ENCODE measurements at places on chromosomes 2 and 18.

DNA sequence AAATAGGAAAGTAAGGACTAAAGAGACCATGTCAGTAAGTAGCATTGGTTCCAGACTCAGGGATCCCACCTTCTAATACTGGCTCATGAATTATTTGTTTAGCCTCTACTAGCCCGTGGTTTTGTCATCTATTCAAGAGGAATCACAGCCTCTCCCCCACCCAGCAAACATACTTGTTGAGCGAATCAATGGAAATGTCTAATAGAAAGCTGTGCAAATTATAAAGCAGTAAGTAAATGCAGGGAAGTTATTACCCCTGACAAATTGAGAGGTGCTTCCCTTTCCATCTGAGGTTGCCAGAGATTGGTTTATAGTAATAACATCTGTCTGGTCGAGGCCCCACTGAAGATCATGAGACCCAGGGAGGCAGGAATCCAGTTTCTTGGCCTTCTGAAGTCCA lies 219.3 kb upstream of the OSR1 start:
- no peak for DNase-seq

- peak; percentile 50 for DNase-seq
Measured at GRCh38 chr18:79465392-79465991, 69.8 kb downstream of the NFATC1 start.

DNA sequence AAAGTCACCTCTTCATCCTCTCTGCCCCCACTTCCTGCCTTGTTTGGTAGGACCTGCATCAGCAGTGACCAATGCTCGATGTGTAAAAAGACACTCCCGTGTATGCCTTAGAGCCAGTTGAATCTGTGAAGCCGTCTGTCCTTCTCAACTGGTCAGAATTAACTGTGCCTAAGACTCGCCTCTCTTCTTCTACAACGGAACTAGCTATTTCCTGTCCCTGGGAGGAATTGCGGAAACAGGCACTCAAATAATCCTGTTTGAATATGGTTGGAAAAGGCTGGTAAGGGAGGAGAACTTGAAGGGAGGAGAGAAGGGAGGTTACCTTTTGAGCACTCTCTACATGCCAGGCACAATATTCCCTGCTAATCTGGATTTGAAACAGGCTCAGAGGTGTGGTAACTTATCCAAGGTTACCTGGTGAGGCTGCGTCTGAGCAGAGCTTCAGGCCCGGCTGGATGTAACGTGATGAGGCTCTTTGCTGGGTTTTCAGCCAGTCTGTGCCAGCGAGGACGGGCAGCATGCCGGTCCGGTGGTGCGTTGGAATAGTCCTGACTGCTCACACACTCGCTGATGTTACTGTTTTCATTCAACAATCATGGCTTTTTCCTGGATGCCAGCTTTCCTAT lies 127.0 kb downstream of the FAM168B start:
- DNase-seq: no peak

DNA sequence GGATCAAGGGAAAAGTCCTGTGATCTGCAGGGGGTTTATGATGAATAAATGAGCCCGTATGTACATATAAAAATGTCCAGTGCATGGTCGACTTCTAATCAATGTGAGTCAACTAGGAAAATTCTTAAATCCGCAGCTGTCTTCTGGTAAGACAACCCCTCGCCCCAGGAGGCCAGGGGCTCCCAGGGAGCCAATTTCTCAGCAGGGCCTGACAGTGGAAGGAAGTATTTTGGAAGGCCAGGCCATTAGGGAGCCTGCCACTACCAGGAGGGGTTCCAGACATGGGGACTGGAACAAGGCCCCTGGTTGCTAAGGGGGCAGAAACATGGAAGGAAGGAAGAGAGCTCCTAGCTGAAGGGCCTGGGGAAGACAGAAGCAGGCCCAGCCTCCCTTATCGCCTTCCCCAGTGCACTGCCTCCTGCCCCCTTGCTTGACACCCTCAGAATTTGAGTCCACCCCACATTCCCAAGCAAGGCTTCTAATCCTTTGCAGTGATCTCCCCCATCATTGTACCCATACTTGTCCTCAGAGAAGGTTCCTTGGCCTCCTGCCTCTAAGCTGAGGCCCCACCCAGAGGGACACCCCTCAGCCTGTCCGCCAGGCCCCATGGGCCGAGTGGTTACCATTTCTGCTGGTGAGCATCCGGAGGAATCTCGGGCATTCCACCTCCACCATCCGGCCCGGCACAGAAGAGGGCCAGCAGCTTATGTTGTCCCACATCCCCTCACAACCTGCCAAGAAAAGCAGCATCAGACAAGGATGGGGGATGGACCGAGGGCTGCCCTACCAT lies 45.9 kb downstream of the SCTR start:
- DNase-seq: no peak

DNA sequence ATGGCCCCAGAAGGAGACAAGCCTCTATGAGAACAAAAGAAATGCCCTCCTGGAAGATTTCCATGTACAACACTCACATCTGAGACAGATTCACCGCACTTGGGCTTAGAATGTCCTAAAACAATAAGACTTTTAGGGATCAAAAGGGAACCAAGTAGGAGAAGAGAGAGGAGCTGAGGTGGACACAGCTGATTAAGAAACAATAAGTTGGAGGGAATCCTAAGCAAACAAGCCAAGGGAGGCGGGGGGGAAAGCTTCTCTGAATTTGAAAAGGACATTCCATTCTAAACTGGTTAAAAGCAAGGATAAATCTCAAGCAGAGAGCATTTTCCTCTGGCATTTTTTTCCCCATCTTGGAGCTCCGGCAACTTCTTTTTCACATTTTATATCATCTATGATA lies 9.9 kb downstream of the ACVR1 start:
- DNase-seq: no peak

GRCh38 chr2:217751192-217751591 lies 251.6 kb downstream of the TNS1 start:
- no peak for DNase-seq

DNA sequence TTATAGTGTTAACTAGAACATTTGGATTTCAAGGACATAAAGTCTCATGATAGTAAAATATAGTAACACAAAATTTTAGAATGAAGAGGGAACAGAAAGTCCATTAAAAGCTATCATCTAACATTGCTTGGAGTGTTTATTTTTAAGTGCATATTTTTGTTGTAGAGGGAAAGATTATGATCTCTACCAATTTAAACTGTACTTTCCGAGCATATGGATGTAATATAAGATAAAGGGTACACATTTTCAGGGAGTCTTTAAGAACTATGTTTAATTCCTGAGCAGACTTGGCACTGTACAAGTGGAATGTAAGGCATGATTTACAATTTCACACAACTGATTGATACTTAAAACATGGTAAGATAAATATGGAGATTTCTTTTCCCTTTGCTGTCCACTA lies 34.2 kb upstream of the ZNF804A start:
- no peak for DNase-seq

DNA sequence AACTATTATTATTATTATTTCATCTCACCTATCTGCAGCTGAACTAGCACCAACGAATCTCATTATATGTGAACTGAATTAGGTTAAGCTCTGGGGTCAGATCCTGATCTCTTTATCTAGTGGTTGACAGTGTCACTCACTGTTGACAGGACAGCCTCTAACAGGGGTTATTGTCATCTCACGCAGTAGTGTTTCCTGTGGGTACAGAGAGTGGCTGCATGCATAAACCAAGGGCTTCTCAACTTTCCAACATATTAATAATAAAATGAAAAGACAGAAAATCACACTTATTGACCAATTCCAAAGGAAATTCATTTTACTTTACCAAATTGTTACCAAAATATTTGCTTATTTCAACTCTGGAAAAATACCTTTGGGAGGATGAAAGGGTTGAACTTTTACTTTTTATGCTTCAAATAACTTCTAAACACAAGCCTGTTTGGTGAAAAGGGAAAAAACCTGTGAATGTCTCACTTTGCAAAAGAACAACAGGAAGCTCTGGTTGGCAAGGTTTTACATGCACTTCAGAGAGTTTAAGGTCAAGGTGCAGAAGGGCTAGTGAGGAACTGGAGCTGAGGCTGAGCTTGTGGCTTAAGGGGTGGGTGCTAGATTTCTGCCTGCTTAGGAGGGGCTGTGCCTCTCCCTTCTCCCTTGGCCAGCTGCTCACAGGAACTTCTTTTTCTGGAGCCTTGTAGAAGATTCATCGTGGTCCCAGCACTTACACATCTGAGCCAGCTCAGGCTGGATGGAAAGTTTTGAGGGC lies 72.6 kb downstream of the CTAGE1 start:
- no peak for DNase-seq

DNA sequence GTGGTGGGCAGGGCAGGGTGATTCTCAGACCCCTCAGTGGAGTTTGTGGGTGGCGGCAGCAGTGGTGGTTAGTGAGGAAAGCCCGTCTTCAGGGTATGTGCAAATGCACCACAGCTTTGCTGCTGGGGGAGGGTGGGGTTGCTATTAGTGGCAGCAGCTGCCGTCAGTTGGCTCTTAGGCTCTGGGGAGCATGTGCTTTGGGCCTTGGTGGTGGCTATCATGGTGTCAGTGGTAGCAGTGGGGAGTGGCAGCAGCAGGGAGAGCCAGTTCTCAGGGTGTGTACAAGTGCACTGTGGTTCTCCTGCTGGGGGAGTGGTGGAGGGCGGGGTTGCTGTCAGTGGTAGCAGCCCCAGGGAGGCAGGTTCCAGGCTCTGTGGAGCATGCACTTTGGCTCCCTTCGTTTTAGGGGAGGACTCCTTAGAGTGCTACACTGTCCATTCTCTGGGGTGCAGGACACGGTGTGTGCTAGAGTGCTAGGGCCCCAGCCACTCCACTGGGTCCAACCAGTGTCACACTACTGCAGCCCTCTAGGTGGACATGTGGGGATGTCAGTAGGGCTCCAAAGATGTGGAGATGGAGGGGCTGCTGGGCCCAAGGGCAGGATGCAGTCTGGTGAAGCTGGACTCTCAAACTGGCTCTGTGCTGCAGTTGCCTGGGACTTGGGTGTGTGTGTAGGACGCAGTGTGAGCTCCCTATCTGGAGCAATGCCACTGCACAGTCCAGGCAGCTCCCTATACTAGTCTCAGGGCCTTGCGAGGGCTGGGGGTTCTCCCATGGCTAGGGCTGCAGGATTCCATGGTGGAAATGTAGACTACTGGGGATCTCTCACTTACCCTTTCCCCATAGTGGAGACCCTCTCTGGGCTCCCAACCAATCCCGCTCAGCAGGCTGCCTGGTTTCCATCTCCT lies 45.3 kb downstream of the ADCYAP1 start:
- DNase-seq: no peak

GRCh38 chr2:185785851-185786473 lies 47.4 kb downstream of the FSIP2 start:
- no peak for DNase-seq

- DNase-seq: no peak
Measured at GRCh38 chr2:20563251-20563650, 87.6 kb downstream of the HS1BP3 start.

GRCh38 chr18:22674272-22674671 lies 256.6 kb upstream of the CTAGE1 start:
- DNase-seq: no peak

DNA sequence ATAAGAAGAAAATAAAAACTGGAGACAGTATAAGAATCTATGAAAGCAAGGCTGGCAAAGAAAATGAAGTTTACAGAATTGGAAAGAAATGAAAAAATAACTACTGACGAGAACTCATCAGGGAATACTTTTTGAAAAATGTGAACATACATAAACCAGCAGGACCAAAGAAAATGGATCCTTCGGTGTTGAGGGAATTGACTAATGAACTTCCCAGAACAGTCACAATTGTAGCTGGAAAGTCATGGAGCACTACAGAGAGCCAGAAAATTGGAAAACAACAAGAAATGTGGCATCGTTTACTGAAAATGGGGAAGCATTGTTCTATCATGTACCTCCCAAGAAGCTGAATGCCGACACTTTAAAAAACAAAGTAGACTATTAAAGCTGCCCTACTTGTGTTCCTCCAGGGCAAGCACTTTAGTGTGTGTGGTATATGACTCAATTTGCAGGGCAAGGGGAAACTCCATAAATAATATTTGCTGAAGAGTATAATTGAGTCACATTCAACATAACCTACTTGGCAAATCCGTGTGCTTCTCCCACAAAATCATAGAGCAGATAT lies 1221.6 kb upstream of the NRXN1 start:
- no peak for DNase-seq

GRCh38 chr2:112075490-112076260 lies 20.6 kb downstream of the TMEM87B start:
- DNase-seq: no peak

DNA sequence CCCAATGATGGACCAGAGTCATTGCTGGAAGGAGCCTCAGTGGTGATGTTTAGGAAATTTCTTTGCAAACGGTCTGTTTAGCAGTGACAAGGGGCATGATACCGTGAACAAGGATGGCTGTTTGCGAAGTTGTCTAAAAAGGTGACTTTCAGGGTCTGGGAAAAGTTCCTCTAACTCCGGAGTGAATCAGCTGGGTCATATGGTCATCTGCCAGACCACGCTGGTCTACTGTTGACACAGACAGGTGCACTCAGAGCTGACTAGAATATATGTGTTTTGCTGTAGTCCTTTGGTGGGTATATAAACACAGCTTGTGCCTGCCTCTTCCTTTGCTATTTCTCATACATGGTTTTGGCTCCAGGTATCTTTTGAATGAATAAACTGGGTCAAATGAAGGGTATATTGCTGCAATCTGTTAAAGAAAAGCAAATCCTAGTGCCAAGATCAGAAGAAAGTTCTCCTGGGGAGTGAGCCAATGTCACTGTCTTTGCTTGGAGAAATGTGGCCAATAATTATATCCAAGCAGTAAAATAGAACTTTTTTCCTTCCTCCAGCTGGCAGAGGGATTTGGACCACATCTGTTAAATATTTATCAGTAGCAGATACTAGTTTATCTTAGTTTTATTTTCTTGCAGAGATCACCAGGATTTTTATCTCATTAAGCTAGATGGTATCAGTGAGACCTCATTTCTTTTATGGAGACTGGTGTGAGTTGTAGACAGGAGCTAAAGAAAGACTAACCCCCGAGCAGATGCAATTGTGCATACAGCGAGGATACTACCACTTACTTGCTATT lies 286.0 kb downstream of the TRIB2 start:
- DNase-seq: no peak

DNA sequence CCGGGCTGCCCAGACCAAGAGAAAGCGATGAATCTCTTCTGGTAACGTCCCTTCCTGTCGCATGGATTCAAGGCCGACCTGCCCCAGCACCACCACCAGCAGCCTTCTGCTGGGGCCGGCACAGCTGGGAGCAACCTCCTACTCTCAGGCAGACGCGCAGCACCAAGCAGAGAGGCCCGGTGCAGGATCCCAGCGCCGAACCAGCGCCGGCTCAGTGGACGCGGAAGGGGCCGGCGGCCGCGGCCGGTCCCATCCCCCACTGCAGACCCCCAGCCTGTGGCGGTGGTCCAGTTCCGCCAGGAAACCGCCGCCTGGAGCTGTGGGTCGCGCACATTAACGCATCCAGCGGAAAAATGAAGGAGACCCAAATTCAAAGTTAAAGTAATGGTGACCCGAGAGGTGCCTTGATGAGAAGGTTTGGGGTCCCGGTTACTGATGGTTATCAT lies 525 bp upstream of the MAL start:
- no peak for DNase-seq

GRCh38 chr2:217636991-217637561 lies 365.7 kb downstream of the TNS1 start:
- DNase-seq: no peak

DNA sequence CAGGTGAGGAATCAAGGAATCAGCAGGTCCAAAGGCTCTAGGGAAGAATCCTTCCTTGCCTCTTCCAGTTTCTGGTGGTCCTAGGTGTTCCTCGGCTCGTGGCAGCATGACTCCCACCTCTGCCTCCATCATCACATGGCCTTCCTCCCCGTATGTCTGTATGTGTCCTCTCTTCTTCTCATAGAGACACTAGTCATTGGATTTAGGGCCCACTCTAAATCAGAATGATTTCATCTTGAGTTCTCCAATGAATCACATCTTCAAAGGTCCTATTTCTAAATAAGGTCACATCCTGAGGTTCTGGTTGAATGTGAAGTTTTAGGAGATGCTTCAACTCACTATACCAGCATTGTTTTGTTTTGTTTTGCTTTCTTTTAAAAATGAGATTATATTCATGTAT lies 11.1 kb upstream of the AGFG1 start:
- DNase-seq: no peak
